ENCODE measurements at places on chromosomes 1 and 21.

DNA sequence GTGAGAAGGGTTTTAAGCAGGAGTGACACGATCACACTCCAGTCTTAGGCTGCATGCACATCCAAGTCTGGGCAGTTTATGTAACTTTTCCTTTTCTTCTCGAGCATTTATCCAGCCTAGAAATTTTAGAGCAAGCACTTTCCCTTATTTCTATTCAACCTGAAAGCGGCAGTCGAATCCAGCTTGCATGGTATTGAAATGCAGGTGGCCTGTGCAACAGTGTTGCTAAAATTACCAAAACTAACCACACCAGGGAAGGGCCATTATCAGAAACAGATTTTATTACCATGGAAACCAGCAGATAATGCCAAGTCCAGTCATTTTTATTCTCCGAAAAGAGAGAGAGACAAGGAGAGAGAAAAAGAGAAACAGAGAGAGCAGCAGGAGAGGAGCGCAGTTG is 179.9 kb upstream of the ZC3H12A start:
- H3K27ac ChIP-seq: no peak overlapping the region
- H3K4me3 ChIP-seq: no peak overlapping the region
- no peaks in the 10 kb centered on the region for H3K36me3 ChIP-seq
- H3K4me1 ChIP-seq: peaks cover 3% of the 10 kb centered on the region

- no peaks in the 10 kb centered on the region for H3K36me3 ChIP-seq
- H3K27me3 ChIP-seq: peaks cover 100% of the 10 kb centered on the region
- DNase-seq: no peak
- no peak overlapping the region for H3K4me3 ChIP-seq
- H3K4me1 ChIP-seq: peaks cover 4% of the 10 kb centered on the region
Observed at GRCh38 chr1:220891224-220892085, 12.2 kb downstream of the HLX start.

DNA sequence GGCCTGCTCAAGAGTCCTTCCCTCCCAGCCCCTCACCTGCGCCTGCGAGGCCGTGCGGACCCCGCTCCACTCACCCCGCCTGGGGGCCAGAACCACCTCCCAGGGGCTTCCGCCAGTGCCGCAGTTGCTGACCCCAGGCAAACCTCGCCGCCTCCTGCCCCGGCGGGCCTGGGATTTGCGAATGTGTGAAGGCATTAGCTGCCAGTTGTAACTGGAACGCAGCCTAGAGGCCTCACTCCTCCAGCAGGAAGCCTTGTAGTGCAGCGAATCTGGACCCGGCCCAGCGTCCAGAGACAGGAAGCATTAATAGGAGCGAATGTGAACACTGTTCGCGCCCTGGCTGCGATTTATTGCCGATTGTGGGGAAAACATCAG is 140.9 kb upstream of the ARHGEF16 start:
- H3K4me3 ChIP-seq: no peak overlapping the region
- H3K4me1 ChIP-seq: peaks cover 34% of the 10 kb centered on the region
- peaks cover 1% of the 10 kb centered on the region for H3K36me3 ChIP-seq
- DNase-seq: no peak
- H3K27ac ChIP-seq: peak overlapping the region; percentile 92

GRCh38 chr1:150516050-150516591 is 569 bp downstream of the FALEC start:
- H3K4me1 ChIP-seq: peaks cover 9% of the 10 kb centered on the region
- DNase-seq: no peak
- peaks cover 3% of the 10 kb centered on the region for H3K36me3 ChIP-seq
- peak overlapping the region; percentile 13 for H3K27ac ChIP-seq
